ENCODE measurements at places on chromosomes 13 and 19.

DNA sequence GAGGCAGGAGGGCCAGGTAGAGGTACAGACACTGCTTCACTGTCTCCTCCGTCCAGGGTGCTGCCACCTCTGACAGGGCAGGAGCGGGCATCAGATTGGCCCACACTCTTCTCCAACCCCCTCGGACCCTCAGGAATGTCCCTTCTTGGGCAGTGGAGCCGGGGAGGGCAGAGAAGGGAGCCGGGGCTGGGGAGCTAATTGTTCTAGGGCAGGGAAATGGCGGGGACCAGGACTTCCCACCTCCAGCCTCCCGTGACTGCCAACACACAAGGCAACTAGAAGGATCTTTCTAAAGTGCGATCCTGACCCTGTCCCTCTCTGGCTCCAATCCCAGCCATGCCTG is 10.1 kb upstream of the RSPH6A start:
- no peak for DNase-seq

DNA sequence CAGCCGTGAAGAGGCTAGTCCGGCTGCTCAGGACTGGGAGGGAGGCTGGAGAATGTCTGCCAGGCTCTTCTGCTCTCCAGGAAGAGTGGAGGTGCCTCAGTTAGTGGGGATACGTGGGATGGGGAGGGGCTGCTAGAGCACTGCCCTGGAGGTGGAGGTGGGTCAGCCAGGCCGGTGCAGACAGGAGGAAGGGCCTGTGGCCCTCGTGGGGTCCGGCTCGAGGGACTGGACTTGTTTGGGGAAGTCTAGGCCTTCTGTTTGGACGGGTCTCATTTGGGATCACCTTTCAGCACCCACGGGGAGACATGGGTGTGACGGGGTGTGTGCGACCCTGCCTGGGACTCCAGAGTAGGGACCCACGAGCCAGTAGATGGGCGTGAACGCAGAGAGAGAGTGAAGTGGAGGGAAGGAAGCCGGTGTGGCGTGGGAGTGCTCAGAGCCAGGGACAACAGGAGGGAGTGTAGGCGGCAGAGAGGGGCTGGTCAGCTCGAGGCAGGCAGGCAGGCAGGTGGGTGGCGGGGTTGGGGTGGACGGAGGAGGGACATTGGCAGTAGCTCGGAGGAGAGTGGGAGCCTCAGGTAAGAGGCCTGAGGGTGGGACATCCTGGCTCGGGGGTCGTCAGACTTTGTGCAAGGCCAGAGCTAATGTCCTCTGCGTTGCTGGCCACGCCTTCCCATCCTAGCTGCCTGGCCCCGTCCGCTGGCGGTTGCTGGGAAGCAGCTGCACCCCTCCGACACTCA is 11.5 kb downstream of the EPN1 start:
- DNase-seq, result no peak

DNA sequence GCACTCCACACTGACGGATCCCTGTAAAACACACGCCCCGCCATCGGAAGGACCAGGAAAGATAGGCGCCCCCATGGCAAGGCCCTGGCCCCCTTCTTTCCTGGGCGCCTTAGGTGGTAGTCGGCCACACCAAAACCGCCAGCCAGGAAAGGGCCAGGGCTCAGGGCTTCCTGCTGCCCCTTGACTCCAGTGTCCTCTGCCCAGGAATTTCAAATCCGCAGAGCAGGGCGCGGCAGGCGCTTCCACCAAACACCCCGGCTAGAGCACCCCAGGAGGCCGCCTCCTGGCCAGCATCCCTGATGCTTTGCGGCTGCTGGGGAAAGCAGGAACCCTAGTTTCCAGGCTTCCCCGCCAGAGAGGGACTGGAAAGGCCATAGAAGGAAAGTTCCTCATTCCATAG is 57.5 kb downstream of the ZNF726 start:
- no peak for DNase-seq

DNA sequence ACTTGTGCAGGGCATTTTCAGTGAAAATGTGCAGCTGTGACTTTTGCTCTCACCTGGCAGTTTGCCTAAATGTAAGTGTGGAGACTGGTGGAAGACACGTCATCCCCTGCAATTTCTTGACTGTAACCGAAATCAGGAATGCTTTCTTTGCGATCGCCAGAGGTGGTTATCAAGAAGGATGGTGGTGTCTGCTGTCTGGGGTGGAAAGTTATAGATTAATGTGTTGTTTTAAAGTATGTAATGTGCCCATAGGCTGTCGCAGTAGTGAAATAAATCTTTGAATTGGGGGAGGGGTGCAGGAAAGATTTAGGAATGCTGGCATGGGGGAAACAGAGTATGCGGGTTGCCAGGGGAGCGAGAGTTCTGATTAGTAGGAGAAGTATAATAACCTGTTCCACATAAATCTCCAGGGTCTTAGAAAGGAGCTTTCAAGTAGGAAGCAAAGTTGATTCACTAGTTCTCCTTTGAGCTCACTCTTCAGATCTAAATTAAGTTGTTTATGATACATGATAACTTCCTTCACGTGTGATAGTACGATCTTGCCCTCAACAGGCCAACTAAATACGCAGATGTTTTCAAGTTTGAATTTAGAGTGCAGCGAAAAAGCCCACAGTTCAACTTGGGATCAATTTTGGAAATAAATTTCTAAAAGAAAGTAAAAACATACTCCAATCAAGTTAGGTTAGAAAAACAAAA is 1520.0 kb upstream of the SLC10A2 start:
- peak; percentile 63 for DNase-seq

DNA sequence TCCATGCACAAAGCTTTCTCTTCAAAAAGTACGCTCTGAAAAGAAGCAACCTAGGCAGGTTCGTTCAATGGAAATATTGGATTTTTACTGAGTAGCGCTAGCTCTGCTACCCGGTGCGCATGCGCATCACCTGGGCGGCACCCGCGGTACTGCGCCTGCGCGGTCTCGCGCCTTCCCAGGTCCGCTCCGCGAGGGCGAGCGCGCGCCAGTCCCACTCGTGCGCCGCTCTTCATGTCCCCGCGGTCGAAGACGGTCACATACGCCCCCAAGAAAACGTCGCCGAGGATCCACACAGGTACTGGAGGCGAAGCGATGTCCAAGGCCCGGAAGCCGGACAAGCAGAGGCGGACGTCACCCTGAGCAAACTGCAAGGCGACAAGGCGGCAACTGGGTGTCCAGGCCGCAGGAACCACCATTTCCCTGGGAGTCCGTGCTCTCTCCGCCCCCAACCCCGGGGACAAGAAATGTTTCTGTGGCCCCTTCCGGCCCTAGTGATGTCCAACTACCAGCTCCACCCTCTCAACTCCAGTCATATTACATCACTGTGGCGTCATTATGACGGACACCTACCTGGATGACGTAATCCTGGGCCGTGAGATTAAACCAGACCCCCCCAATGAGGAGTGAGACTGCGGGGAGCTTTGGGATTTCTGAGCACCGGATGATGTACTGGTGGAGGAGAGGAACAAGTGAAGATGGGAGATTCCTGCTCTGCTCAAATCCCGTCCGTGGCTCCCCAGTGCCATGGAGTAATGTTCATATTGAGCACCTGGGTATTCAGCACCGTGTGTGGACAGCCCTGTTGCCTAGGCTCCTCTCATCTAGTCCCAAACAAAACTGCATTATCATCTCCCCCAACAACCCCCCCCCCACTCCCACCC is 4.8 kb upstream of the KCNC3 start:
- DNase-seq, result no peak

DNA sequence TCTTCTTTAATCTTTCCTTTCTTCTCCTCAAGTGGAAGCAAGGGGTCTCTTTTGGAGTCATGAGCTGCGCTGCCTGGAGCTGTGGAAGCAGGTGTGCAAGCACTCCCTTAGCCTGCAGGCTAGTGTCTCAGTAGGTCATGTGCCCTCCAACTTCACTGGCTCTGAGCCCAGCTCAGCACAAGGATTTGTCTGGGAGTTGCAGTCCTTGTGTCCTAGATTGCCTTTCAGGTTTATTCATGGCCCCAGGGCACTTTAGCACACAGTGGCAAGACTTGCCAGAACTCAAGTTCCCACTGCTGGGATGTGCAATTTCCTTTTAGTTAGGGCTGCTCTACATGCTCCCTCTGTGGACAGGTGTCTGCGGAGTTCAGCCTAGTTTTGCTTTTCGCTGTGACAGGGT is 211.7 kb downstream of the LIG4 start:
- DNase-seq, result no peak

DNA sequence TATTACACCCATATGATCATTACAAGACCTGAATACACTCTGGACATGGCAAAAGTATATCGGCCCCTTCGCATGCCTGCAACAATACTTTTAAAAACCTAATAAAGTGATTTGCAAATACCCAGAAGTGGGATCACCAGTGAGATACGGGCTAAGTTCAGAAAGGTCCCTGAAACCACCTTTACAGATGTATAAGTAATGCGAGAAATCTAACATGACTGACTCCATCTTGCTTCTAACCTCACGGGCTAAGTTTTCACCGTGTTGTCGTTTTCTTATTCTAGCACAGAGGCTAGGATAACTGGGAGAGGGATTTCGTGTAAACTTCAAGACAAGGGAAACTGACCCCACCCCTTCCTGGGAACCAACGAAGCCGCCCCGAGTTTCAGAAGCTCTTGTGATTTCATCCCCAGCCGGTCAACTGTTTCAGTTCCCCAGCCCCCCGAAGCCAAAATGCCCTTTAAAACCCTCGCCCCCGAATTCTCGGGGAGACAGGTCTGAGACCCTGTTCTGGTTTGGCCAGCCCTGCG is 703 bp downstream of the NEK3 start:
- DNase-seq, result no peak

- no peak for DNase-seq
Measured at GRCh38 chr13:39099231-39099630, 61.0 kb downstream of the NHLRC3 start.

DNA sequence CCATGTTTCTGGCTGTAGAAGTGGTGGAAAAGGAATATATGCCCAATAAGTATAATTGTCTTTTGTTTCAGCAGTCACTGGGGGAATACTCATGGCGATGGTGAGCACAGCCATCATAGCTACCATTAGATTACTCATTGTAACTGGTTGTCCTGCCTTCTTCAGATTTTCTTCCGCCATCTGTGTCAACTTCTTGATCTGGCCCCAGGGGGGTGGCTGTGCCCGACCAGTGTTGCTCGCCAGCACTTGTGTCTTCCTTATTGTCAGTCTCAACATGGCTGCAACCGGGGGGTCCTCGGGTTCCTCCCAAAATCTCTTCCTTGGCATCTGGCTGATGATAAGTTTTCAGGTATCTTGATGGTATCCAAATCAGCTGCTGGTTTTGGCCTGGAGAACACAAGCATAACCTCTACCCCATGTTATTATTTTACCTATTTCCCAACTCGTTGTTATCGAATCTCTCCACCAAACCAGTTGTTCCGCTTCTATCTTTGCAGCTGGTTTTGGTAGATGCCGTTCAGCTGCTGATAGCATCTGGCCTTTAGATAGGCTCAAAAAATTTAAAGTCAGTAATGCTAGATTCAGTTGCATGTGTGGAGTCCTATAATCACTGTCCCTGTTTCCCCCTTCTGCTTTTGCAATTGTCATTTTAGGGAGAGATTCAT is 23.0 kb upstream of the IL17D start:
- DNase-seq, result no peak

GRCh38 chr13:77521194-77521593 is 14.3 kb upstream of the SCEL start:
- peak; percentile 62 for DNase-seq

GRCh38 chr13:23673354-23673753 is 103.1 kb downstream of the TNFRSF19 start:
- DNase-seq, result no peak

DNA sequence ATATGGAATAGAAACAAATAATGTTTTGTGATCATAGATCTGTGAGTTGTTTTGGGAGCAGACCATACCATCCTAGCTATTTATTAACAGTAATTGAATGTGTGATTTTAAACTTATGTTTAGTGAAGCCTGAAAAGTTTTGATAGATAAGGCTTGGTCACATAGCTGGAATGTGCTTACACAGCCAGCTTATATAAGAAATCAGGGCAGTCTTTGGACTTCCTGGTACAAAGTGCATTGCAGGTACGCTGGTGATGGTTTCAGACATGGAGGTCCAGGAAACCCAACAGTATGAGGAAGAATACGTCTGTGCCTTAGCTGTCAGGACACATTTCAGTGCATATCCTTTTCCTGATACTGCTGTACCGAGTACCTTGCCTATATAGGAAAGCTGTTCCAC is 2316.2 kb upstream of the PCDH20 start:
- peak; percentile 66 for DNase-seq

GRCh38 chr19:30214651-30215051 is 157.5 kb upstream of the ZNF536 start:
- DNase-seq, result no peak

GRCh38 chr13:29362849-29363604 is 232.5 kb downstream of the SLC7A1 start:
- DNase-seq, result peak; percentile 9

- no peak for DNase-seq
Measured at GRCh38 chr13:72728290-72728605, 525 bp downstream of the BORA start.

DNA sequence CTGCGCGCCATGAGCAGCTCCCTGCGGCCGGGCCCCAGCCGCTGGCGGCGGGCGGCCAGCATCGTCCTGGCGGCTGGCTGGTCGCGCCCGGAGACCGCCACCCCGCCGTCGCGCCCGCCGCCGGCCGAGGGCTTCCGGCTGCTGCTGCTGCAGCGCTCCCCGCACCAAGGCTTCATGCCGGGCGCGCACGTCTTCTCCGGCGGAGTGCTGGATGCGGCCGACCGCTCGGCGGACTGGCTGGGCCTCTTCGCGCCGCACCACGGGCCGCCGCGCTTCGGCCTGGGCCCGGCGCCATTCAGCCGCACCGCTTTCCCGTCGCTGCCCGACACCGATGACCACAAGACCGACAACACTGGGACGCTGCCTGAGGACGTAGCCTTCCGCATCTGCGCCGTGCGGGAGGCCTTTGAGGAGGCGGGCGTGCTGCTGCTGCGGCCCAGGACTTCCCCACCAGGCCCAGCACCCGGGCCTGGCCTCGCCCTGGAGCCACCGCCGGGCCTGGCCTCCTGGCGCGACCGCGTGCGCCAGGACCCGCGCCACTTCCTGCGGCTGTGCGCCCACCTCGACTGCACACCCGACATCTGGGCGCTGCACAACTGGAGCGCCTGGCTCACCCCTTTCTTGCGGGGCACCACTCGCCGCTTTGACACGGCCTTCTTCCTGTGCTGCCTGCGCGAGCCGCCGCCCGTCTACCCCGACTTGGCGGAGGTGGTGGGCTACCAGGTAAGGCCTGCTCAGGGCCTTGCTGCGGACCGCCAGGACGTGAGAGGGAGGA is 518 bp downstream of the NUDT19 start:
- no peak for DNase-seq

DNA sequence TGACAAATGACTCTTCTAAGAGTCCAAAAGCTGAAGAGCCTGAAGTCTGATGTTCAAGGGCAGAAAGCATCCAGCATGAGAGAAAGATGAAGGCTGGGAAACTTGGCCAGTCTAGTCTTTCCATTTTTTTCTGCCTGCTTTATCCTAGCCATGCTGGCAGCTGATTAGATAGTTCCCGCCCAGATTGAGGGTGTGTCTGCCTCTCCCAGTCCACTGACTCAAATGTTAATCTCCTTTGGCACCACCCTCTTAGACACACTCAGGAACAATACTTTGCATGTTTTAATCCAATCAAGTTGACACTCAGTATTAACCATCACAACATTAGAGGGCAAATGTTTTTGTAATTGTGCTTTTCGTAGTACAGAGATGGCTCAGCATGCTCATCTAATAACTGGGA is 267.5 kb upstream of the KLHL1 start:
- DNase-seq, result no peak

Measured in epithelial cell of proximal tubule (primary cell).